ENCODE measurements at places on chromosomes 5 and 9.

GRCh38 chr9:2356041-2356790 lies 265.4 kb upstream of the VLDLR start:
- DNase-seq = no peak

GRCh38 chr5:169197343-169197742 lies 103.6 kb downstream of the SLIT3 start:
- DNase-seq = no peak

GRCh38 chr9:121949364-121949763 lies 143.7 kb downstream of the TTLL11 start:
- no peak for DNase-seq

GRCh38 chr5:97231025-97231636 lies 48.1 kb upstream of the RIOK2 start:
- peak; percentile 76 for DNase-seq

GRCh38 chr5:17042041-17042440 lies 106.0 kb upstream of the MYO10 start:
- DNase-seq = no peak

DNA sequence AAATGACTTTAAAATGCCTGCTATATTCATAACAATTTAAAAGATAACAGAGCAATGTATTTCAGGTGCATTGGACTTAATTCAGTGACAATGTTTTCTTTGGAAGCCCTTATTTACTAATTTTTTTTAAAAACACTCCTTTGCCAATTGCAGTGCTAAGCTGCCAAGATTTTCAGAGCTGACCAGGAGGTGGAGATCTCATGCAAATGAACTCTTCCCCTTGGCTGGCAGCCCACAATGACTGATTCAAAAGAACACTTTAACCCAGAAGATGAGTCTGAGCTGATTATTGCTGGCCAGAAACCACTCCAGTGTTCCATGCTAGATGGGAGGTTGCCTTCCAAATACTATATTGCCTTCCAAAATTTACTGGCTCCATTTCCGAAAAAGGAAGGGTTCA lies 128.3 kb upstream of the CCNH start:
- DNase-seq = peak; percentile 62

DNA sequence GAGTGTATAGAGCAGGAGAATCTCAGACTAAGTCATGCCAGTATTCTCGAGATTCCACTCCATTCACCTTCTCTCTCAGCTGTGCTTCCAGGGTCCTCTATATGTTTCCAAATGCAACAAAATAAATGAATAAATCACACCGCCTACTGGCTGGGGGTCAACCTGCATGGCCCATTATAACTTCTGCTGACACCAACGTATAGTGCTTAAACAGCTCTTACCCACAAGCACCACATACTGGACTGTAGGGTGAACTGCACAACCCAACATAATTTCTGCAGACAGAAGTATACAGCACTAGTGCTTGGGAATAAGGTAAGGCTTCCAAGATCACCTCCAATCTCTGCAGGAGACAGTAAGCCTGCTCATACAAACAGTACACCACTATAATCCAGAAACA lies 33.1 kb upstream of the HTR4 start:
- peak; percentile 6 for DNase-seq

DNA sequence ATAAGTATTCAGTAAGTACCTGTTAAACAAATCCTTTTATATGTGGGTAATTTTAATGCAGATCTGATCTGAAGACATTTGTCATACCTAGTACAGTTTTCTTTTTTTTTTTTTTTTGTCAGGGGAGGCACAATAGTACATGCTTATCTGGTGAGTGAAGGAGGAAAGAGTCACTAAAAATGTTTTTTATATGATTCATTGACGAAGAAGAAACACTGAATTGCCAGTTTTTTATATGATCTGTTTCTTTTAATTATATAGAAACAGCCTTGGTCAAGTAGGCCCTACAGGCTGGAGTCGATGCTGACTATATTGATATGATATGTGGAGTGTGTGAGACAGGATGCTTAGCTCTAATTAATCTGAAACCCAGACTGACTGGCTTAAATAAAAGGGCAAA lies 315.2 kb downstream of the PSAT1 start:
- DNase-seq = peak; percentile 11

DNA sequence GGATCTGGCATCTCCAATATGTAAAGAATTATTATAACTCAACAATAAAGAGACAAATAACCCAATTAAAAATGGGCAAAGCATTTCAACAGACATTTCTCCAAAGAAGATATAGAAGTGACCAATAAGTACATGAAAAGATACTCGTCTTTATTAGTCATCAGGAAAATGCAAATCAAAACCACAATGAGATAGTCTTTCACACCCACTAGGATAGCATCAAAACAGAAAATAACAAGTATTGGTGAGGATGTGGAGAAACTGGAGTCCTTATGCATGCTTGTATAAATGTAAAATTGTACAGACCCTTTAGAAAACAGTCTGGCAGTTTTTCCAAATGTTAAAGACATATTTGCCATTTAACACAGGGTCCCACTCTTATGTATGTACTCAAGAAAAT lies 39.1 kb upstream of the ITGA1 start:
- no peak for DNase-seq

GRCh38 chr5:143119881-143120341 lies 283.6 kb downstream of the NR3C1 start:
- no peak for DNase-seq

DNA sequence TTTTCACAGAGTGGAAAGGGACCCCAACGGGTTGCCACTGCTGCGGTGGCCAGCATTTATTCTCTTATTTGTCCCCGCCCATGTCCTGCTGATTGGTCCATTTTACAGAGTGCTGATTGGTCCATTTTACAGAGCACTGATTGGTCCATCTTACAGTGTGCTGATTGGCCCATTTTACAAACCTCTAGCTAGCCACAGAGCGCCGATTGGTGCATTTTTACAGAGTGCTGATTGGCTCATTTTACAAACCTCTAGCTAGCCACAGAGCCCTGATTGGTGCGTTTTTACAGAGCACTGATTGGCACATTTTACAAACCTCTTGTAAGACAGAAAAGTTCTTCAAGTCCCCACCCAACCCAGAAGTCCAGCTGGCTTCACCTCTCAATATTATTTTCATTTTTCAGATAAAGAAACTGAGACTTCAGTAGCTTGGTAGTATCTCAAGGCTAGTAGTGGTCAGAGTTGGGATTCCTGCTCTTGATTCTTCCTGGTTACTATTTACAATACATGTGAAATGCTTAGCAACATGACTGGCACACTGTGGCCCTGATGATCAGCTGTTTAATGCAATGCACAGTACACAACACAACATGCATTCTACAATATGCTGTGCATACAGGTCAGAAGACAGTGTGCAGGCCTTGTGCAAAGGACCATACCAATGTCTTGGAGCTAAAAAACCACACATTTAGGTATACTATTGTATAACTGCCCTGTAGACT lies 63.6 kb upstream of the BOD1 start:
- no peak for DNase-seq

DNA sequence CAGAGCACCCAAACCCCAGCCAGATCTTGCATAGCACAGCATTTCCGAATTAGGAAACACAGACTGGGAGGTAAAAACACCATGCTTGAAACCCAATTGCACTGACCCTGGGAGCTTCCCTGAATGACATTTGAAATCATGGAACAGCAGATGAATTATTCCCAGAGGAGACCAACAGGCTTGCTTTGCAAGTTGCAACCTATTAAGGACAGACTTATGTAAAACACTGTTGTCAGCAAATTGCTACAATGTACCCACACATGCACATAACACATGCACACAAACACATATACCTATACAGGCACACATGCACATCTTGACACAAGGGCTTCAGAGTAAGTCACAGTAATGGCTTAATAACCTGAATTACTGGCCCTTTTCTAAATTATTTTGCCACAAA lies 984.8 kb downstream of the DNAH5 start:
- no peak for DNase-seq

DNA sequence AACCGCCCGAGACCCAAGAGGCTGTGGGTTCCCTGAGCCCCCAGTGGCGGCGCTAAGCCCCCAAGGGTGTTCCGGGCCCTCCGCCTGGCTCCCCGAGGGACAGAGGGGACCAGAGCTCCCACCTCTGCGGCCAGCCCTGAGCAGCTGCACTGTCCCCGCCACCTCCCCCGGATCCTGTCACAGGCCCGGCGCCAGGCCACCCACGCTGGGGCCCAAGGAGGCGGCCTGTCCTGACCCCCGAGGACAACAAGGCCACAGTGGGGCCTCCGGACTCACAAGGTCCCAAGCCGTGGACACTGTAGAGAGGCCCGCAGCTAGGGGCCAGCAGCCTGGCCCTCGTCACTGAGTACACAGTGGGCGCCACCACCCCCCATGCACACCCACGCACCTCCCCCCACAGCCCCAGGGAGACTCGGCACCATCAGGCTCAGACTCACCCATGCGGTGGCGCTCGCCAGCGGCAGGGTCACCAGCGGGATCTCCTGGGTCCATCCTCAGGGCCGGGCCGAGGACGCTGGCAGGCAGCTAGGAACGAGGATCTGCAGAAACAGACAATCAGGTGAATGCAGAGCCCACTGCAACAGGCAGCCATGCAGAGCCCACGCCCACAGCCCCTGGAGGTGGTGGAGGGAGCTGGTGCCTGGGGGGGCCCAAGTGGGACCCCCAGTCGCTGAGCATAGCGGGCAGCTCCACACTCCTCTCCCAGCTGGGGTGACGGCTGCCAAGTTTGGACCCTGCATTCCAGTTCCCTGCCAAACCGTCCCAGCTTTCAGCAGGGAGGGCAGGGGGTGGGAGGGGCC lies 27.9 kb downstream of the EXD3 start:
- DNase-seq = no peak

DNA sequence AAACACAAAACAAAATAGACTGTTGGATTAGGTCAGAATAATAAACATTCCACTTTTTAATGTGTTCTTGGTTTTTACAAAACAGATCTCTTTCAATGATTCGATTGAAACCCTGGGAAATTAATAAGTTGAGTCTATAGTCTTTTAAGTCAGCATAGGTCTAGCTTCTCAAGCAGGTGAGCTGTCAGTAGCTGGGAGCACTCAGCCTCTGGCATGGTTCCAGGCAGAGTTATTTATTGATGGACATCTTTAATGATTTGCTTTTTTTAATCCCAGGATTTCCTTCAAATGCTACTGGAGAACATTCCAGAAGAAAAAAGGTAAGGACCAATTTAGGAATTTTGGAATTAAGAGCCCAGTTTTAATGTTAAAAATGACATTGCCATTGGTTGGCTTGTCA lies 241.0 kb downstream of the AOPEP start:
- no peak for DNase-seq

GRCh38 chr9:118003240-118003639 lies 299.0 kb downstream of the TLR4 start:
- no peak for DNase-seq

GRCh38 chr9:27784847-27785713 lies 211.8 kb upstream of the C9orf72 start:
- DNase-seq = no peak

GRCh38 chr5:158951436-158952247 lies 148.1 kb downstream of the EBF1 start:
- no peak for DNase-seq

DNA sequence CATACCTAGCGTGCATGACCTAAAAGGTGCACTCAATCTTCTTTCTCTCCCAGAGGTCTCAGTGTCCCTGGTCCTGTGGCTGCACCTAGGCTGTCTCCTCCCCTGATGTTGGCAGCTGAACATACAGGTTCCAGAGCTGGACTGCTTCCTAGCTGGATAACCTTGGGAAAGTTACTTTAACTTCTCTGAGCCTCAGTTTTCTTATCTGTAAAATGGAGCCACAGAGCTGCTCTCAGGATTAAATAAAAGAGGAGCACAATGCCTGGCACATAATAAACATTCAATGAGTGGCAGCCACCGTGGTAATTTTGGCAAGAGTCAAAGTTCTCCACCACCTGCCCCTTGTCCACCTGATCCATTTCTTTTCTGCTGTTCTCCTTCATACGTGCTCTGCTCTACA lies 14.0 kb downstream of the MORN5 start:
- no peak for DNase-seq

- no peak for DNase-seq
Measured at GRCh38 chr5:16754601-16755000, 137.8 kb upstream of the RETREG1 start.

GRCh38 chr9:33116860-33117259 lies 40.4 kb upstream of the SMU1 start:
- no peak for DNase-seq

- no peak for DNase-seq
Measured at GRCh38 chr5:112346411-112347044, 72.5 kb downstream of the EPB41L4A start.

DNA sequence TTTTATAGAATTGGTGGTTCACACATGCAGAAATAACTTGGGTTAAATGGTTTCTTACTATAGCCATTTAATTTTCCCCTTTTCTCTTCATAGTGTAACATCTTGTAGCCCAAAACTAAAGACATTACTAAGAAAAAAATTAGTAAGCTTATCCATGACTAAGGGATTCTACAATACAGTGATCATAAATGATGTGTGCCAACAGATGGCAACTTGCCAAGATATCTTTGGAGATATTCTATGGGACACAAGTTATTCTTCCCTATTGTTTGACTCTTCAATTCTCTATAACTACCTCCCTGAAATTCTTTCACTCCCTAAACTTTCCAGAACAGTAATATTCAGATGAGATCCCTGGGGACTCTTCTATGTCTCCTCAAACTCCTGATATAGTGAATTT lies 580.6 kb downstream of the PTPRD start:
- no peak for DNase-seq

DNA sequence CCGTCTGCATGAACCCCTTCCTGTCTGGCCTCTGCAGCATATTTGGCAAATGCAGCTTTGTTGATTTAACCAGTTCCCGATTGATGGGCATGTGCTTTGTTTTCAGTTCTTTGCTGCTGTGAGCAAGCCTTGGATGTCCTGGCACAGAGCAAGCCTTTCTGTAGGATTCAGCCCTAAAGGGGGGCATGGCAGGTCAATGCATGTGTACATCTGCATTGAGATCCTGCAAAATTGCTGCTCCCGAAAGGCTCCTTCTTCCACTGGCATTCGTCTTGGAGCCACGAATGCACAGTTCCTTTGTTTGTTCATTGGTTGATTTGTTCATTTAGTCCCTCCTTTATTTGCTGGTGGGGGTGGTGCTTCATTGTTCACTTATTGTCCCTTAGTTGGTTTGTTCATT lies 34.8 kb downstream of the COL5A1 start:
- no peak for DNase-seq

- DNase-seq = no peak
Measured at GRCh38 chr5:73135429-73136054, 15.2 kb downstream of the TMEM171 start.

DNA sequence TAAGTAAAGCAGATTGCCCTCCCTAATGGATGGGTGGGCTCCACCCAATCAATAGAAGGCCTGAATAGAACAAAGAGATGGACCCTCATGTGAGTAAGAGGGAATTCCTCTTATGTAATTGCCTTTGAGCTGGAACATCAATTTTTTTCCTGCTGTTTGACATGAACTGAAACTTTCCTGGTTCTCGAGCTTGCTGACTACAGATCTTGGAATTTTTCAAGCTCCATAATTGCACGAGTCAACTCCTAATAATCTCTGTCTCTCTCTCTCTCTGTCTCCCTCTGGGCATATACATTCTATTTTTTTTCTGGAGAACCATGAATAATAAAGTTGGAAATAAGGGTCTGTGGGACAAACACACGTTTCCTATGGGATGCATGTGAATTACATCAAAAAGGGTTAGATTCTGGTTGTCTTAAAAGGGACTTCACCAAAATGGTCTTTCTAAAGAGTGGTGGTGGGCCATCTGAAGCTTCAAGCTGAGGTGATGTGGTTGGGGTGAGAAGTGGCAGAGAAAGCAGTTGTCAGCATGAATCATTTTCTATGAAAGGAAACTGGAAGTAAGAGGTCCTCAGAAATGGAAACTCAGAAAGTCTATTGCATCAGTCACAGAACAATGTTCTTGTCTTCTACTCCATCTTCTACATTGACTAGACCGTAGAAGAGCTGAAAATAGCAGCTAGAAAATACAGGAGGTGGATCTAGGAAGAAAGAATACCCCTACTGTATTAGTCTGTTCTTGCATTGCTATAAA lies 47.0 kb upstream of the HOMER1 start:
- no peak for DNase-seq
